Stimulated activated CD8-positive, alpha-beta memory T cell treated with anti-CD3 and anti-CD28 coated beads, Interleukin-4, amount 100 ng/mL, for 1 hour (primary cell): ENCODE measurements at places on chromosomes 12 and 14.

- no peak for DNase-seq
Observed at GRCh38 chr12:12396694-12397093, 39.8 kb downstream of the BORCS5 start.

DNA sequence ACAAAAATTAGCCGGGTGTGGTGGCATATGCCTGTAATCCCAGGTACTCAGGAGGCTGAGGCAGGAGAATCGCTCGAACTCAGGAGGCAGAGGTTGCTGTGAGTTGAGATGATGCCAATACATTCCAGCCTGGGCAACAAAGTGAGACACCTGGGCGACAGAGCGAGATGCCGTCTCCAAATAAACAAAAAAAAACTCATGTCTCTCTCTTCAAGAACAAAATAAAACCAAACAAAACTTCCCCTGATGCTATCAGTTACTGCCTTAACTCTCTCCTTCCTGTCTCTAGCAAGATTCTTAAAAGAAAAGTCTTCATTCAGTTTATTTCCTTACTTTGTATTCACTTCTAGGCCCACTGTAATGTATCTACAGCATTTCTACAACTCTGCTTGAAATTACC is 20.8 kb downstream of the KLHL28 start:
- DNase-seq = no peak

DNA sequence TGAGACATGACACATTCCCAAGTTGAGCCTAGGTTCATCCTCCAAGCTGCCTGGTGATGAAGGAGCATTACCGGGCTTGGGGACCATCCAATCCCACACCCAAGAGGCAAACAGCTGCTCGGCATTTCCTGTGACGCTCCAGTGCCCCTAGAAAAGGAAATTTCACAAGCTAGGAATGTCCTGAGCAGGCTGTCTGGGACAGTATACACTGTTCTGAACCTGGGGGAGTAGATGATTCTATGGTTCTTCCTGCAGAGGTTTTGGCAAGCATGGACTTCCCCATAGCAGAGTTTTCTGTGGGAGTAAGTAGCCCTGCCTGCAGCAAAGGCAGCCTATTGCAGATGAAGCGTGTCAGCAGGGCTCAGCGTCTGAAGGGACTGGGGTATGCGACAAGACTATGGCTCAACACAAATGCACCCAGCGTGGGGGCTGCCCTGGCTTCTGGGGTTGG is 47.4 kb upstream of the SRSF5 start:
- DNase-seq = no peak

- no peak for DNase-seq
Observed at GRCh38 chr14:104865081-104865630, at the start of gene CEP170B. CEP170B (plus strand) TSS chr14:104865268; CDS start chr14:104868451, 3,183 bp downstream.

GRCh38 chr12:9090220-9090619 is 25.5 kb downstream of the A2M start:
- DNase-seq = no peak

- no peak for DNase-seq
Observed at GRCh38 chr12:131415781-131416180, 295.1 kb upstream of the SFSWAP start.

GRCh38 chr14:101506926-101507835 is 54.1 kb upstream of the DIO3 start:
- no peak for DNase-seq

DNA sequence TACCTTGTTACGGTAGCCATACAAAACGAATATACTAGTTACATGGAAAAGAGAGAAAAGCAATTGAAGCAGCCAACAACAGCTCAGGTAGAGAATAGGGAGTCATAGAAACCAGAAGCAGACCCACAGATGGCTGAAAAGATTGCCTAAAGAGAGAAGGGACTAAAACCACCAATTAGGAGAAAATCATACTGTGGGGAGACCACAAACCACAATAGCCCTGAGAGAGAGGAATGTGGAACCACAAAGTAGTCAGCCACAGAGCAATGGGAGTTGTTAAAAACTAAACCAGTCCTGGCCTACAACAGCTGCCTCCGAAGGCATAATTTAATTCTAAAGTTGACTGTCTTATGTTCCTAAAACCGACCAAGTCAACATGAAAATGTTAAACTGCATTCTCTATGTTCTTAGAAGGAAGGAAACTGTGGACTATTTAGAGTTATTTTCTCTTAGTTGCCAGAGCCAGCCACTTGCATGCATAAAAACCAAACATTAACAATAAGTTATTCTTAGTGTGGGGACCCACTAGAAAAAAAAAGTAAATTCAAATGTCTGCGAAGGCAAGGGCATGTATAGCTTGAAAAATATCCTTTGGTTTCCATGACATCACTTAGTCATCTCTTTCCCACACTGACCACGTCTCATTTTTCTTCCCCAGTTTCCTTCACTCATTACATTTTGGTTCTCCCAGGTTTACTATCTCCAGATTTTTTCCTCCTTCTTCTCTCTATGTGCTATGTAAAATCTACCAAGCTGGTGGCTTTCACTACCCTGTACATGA is 398.1 kb downstream of the NOVA1 start:
- DNase-seq = no peak

DNA sequence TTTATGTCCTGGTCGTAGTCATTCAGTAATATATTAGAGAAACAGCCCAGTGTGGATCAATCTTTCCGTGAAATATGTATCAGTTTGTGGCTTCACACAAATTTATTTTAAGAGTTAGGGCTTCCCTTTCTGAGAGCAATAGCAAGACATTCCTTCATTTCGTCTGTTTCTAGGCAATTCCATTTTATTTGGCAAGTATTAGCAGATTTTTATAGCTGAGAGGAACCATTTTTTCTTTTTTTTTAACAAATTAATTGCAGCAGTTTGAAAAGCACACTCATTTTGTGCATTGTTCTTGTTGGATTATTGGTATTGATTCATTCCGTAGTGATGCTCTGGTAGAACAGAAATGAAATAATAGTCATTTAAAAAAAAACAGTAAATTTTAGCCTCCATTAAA is 132.9 kb downstream of the SRGAP1 start:
- no peak for DNase-seq

DNA sequence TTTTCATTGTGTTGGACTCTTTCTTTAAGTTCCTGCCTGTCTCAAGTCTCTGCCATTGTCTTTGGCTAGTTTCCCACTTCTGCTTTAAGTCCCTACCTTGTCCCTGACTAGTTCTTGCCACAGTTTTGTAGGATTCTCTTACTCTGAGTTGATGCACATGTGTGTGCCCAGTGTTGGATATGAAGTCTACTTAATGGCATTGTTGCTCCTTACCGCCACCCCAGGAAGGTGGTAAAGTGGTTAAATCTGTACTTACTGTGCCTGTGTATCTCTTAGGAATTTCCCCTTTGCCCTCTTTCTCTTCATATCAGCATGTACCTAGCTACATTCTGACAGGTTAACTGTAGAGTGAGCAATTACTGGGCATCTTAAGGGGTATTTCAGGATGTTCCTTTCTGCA is 227.1 kb downstream of the NUBPL start:
- DNase-seq = no peak

DNA sequence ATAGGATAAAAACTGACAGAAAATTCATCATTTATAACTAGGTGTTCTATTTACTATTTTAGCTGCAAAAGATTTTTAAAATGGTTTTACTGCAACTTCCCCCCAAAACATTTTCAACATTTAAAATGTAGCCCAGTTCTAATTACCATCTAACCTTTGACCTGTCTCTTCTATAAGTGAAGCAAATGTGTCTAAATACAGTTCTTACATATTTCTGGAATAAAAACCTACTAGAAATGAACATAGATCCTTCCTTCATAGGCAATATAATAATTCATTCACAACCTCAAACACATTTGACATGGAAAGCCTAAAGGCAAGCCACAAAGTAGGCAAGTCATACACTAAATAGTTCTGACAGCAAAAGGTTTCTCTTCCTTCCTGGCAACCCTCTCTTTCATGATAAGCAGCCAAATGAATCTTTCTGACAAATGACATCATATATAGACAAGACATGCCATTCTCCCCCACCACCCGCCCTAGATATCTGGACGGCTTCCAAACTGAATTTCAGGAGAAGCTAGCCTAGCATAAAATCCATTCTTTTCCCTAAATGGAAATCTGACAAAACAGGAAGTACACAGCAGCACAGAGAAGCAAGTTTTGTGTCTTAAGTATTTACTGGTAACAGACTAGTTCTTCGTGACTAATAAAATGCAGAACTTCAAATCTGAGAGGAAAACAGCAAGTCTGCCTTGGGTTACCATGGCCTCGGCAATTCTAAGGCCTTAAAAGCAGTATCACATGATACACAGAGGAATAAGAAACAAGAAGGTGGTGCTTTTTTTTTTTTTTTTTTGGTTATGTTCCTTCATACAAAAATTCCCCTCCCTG is 17.2 kb upstream of the ARID4A start:
- no peak for DNase-seq

- DNase-seq = no peak
Observed at GRCh38 chr14:35895256-35895655, 69.1 kb downstream of the BRMS1L start.

GRCh38 chr14:22900081-22900799 is 17.2 kb downstream of the REM2 start:
- DNase-seq = no peak

GRCh38 chr12:105570944-105571343 is 240.5 kb downstream of the C12orf75 start:
- no peak for DNase-seq

DNA sequence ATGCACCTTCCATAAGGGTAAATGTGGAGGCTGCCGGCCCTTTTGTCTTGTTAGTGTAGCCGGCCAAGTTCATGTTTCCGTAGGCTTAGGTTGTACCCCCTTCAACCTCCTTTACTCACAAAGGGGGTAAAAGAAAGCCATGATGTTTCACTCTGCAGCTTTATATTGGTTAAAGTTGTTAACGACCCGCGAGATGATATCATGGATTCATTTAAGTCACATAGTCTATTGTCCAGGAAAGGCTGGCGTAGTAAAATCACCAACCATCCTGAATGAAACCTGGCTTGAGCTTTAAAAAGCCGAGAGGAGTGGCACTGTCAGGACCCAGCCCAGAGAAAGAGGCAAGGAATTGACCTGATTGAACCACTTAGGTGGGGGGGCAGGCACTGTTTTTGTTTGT is 1.3 kb downstream of the UNG start:
- DNase-seq = no peak

GRCh38 chr12:131909752-131910219 is 15.4 kb downstream of the ULK1 start:
- no peak for DNase-seq

DNA sequence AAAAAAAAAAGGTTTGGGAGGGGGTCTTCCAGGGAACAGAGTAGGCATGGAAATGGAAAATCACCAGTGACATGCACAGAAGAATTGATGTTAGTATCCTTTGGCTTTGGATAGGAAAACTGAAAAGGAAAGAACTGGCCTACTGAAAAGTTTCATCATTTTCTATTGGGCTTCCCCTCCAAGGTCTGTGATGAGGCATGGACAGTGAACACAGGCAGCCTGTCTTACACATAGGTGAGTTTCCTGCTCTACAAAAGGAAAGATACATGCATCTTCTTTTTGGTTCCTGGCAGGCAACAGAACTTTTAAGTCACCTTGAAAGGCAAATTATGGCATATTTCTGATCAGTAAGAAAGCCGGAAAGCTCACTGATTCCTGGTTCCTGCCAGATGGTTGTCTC is 5.8 kb downstream of the BMAL2 start:
- DNase-seq = no peak

DNA sequence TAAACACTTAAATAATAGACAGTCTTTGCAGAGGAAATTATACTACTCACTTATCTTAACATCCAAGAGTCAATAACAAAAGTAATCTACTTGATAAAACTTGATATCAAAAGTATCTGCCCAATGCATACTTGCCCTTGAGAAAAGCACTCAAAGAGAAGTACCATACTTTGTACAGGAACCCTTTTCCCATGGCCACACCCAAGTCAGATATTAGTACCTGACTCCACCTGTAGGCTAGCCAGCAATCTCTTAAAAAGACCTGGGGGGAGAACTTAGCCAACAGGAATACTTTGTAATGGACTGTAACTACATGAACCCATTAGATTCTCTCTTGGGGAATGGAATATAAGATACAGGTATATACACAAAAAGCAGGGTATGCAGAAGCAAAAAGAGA is 99.6 kb upstream of the HECTD1 start:
- DNase-seq = no peak

- no peak for DNase-seq
Observed at GRCh38 chr12:89827592-89827991, 119.0 kb upstream of the ATP2B1 start.

GRCh38 chr14:82251494-82251893 is 717.8 kb upstream of the SEL1L start:
- DNase-seq = no peak

GRCh38 chr12:91370086-91370868 is 187.7 kb upstream of the DCN start:
- DNase-seq = no peak

- DNase-seq = no peak
Observed at GRCh38 chr14:69493038-69493437, 8.5 kb downstream of the PLEKHD1 start.

GRCh38 chr14:105267820-105268548 is 19.7 kb downstream of the BTBD6 start:
- DNase-seq = no peak

- DNase-seq = no peak
Observed at GRCh38 chr12:109679501-109680263, 33.9 kb upstream of the FAM222A start.

GRCh38 chr12:32115404-32116104 is 8.9 kb downstream of the BICD1 start:
- DNase-seq = no peak

GRCh38 chr14:79709573-79709972 is 501.7 kb downstream of the DIO2 start:
- DNase-seq = no peak

DNA sequence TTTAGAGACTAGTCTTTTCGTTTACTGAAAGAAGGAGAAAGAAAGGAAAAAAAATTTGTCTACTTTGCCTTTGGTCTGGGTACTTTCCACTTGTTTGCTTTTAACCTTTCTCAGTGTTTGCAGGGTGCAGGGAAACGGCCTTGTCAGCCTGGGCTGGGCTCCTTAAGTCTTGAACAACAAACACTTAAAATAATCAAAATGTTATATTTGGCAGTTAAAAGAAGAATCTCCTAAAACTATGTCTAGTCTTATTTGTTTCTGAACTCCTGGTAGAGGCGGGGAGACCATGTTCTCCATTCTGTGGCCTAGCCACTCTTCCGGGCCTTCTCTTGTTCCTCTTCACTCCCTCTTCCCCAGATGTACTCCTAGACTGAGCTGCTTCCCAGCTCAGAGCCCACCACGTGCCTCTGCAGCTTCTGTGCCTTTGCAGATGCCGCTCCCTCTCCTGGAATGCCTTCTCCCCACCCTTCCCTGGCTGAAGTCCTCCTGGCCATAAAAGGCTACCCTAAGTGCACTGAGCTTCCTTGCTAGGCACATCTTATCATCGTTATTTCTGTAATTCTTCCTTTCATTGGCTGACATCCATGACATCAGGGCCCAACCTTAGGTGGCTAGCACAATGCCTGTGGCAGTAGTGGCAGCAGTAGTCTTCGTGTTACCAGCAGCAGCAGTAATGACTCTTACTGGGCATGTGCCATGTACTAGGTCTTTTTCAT is 432.9 kb downstream of the ZFP36L1 start:
- DNase-seq = no peak

- no peak for DNase-seq
Observed at GRCh38 chr12:127600211-127600610, 666.8 kb upstream of the TMEM132C start.
